NCI-H1436 treated with DMSO at 0.1 percent for 48 hours (cell line): ENCODE measurements at places on chromosomes 12 and 14.

DNA sequence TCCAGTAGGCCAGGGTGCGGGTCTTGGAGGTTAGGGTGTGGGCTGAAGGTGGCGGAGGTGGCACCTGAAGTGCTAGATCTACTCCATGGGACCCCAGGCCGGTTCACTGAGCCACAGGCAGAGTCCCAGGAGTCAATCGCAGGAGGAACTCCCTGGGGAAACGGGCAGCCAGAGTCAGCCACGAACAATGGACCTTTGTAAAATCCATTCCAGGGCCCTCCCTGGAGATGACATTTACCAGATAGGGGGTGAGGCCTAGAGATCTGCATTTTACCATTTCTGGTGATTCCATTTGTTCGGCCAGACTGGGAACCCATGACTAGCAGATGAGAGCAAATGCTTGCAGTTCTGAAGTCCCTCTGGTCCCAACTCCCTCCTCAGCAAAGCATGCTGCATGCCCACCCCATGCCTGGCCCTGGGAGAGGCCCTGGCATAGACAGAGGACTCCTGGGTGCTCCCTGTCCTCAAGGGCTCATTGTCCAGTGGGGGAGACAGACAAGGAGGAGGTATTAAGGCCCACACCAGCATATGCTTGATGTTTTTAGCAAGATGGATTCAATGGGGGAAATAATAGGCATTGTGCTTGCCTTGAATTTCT is 115.5 kb downstream of the EML1 start:
- DNase-seq: no peak

- no peak for DNase-seq
Measured at GRCh38 chr12:109682708-109683060, 30.9 kb upstream of the FAM222A start.

DNA sequence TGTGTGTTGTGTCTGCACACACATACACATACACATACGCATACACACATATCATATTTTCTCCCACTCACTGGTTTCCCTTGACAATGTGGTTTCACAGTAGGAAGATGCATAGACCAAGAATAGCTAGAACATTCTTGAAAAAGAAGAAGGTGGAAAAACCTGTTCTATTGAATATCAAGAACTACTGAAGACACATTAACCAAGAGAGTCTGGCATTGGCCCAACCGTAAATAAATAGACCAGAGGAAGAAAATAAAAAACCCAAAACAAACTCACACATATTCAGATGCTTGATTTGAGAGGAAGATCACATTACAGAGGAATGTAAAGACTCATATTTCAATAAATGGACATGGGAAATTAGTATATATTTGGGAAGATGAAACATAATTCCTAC is 311.3 kb downstream of the FOXG1 start:
- no peak for DNase-seq

- DNase-seq: no peak
Measured at GRCh38 chr14:23381871-23382270, 5.0 kb downstream of the CMTM5 start.

- DNase-seq: no peak
Measured at GRCh38 chr12:26808766-26809476, 24.1 kb downstream of the ITPR2 start.

- DNase-seq: no peak
Measured at GRCh38 chr14:64685371-64686281, 18.6 kb upstream of the PLEKHG3 start.

DNA sequence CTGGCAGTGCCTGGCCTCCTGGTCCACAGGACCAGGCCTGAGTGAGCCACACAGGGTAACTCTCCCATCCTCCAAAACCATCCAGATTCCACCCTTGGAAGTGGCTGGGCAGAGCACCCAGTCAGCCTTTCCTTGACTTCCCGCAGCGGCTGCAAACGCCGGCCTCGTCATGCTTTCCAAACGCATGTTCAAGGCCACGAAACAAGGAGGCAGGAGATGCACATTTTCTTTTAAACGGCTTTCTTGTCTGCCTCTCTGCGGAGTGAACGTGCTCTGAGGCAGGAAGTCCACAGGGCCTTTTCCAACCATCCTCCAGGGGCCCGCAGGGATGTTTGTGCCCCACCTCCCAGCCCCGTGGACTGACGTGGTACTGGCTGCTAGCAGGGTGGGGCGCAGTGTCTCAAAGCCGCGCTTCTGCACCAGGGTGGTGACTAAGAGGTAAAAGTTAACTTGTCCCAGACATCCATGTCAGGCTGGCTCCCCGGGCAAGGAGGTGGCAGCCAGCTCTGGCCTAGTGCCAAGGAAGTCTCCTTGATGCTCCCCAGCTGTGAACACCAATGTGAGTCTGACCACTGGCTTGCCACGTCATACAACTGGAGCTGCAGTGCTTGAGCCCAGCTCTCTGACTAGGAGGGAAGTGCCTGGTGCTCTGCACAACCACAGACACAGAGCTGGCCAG is 45.0 kb downstream of the KCNA5 start:
- DNase-seq: no peak

DNA sequence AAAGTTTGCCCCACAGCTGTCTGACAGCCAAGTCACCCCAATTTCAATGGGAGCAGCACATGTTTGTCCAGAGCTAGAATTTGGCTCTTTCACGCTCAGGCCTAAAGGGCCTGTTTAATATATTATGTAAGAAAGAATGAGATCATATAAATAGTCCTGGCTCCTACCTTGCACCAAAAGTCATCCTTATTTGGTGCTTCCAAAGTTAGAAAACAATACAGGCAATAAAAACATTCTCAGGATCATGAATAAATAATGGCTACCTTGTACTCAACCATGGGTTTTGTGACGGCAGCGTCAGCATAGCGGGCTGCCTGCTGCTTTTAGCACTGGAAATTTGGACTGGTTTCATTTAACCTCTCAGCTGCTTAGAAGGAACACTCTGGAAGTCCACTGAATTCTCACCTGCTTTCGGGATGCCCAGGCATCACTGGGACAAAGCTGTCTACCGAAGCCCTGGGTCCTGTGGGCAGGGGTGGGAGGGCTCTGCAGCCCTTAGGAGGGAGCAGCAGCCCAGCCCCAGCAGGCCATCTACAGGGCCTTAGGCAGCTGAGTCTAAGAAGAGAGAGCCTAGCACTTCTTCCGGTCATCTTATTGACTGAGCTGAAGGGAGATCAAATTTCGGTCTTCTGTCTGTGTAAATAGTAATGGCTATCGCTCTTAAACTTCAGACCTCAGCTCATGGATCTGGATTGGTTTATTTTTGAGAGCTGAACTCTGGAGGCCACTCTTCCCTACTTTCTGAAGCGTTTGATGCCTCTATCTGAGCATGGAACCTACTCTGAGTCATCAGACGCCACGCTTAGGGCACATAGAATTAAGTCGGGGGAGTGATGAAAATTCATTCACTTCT is 106.5 kb downstream of the SAMD4A start:
- DNase-seq: no peak

DNA sequence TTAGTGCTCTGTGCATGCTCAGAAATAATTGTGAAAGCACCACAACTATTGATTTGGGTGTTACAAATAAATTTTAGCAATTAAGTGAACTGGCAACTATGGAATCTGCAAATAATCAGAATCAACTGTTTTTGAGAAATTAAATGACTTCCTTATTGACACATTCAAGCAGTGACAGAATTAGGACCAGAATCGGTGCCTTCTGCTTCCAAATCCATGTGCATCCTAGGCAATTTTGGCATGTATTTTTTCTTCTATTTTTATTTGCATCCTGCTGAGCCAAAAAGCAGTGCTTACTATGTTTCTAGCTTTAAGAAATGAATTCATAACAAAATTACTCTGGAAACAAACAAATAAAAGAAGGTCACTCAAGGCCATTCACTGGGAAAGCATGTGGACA is 408.2 kb downstream of the GXYLT1 start:
- DNase-seq: no peak

DNA sequence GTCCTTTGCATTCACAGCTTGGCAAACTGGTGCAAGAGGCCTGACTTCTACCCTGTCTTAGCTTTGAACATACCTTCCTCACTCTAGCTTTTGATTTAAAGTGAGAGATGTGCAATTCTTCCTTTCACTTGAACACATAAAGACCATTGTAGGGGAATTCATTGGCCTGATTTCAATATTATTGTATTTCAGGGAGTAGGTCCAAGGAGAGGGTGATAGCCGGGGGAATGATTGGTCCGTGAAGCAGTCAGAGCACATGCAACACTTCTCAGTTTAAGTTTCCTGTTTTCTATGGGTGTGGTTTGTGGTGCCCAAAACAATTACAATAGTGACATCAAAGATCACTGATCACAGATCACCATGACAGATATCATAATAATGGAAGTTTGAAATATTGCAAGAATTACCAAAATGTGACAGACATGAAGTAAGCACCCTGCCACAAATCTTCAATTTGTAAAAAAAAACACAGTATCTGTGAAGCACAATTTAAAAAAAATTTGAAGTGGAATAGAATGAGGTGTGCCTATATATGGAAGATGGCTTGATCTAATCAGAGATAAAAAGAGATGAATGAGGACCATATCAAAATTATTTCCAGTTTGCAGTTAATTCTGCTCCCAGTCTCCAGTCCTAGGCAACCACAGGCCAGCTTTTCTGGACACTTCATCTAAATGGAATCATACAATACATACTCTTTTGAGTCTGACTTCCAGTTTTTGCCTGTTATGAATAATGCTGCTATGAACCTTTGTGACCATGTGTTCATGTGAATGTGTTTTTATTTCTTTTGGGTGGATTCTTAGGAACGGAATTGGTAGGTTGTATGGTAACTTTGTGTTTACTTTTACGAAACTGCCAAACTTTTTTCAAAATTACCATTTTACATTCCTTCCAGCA is 23.2 kb downstream of the BORCS5 start:
- no peak for DNase-seq

GRCh38 chr14:22803687-22803974 is 11.6 kb downstream of the SLC7A7 start:
- no peak for DNase-seq

- no peak for DNase-seq
Measured at GRCh38 chr12:57864442-57865083, 18.0 kb upstream of the CTDSP2 start.

DNA sequence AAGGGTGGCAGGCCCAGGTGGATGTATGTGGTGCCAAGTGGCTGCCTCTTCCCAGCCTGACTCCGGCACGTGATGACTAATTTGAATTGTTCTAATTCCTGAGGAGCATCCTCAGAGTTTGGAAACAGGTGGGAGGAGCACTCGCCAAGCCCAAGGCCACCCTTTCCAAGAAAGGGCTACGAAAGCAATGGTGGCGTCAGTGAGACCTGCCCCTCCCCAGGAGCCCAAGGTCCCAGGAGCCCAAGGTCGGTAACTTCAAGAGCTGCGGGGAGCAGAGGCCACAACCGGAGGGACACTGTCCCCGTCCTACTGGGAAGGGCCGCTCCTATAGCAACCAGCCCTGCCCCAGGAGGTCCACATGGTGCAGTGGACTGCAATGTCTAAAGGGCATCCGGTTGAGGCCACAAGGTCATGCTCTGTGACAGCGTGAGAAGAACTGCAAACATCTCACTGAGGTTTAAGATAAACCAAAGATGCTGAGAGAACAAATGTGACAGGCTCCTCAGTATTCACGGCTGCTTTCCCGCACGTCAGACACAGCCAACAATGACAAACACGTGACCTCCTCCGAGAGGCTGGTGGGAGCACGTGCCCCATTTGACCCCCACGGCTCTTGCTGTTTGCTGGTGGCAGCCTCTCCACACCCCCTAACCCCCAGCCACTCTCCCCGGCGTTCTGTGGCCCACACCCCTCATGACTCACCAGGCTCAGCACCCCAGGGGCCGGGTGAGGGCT is 79.6 kb downstream of the ITPK1 start:
- no peak for DNase-seq

DNA sequence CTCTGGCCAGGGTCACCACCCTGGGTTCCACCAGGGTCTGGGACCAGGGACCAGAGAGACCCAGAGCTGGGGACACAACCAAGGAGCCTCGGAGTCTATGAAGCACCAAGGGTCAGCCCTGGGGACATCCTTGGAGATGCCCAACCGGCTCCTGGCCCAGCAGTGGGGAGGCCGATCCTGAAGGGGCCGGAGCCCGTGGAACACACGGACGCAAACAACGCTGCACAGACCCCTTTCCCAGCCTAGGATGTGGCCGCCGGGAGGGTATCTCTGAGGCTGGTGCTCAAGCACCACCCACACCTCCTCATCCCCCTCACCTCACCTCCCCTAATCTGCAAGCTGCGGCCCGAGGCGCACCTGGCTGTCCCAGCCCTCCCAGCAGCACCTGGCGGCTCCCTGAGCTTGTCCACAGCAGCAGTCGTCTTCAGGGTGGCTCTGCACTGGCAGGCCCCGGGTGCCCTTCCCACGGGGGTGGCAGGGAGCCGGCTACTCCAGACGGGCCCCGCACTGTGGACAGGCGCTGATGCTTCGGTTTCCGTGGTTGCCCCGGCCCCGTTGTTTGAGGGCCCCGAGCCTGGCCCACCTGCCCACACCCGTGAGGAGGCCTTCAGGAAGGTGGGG is 146.8 kb upstream of the C14orf180 start:
- no peak for DNase-seq

- DNase-seq: no peak
Measured at GRCh38 chr12:46569826-46570439, 197.4 kb upstream of the SLC38A2 start.

DNA sequence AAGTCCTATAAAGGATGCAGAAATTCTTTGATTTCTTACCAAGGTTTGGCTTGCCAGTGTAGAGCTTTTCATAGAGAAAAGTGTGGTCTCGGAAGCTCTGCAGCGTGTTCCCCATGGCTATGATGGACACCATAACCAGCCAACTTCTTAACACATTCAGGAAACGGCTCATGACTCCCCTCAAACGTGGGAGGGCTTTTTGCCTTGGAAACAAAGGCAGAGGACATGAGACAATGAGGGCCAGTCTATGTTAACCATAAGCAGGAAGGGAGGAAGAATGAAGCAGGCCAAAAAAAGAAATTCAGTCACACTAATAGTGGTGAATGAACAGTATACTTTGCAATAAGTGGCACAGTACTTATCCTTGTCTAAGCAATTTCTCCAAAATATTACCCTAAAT is 3.3 kb downstream of the ERG28 start:
- DNase-seq: no peak

- DNase-seq: no peak
Measured at GRCh38 chr12:68420225-68421010, 88.3 kb upstream of the MDM1 start.

GRCh38 chr14:75513911-75514672 is 8.2 kb upstream of the BATF start:
- no peak for DNase-seq

- DNase-seq: no peak
Measured at GRCh38 chr12:92234533-92234932, 88.9 kb upstream of the BTG1 start.

DNA sequence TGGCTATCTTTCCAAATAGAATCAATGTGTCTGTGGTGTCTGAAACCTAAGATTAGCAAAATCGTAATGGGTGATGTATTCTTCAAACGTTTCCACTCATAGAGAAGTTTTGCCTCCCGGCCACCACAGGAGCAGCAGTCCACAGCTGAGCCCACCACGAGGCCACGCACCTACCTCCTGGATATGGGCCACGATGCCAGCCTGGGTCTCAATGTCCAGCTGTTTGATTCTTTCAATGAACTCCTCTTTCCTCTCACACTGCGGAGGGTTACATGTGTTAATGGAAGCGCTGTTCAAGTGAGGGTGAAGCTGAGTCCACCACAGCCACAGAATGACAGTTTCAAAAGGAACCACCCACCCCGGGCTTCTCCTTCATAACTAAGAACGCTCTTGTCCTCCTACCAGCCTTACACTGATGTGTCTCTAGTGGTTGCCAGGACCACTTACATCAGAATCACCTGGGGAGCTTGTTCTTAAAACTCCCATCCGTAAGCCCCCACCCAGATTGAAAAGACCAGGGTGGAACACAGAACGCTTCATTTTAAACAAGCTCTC is 75.3 kb downstream of the CCDC88C start:
- DNase-seq: no peak
